ENCODE measurements at places on chromosomes 1 and 21. TPM values are rescaled to one million over a fixed set of nuclear protein-coding genes. Genes with fewer than 3 reads are reported as not detected.

SFN gene
- 0.46 TPM for total RNA-seq

SLC45A1 gene
- 0.61 TPM for total RNA-seq

DIO1 gene
- total RNA-seq = not detected

CCDC190 gene
- total RNA-seq = not detected

S100A7 gene
- not detected for total RNA-seq

ABCG1 gene
- 31.9 TPM for total RNA-seq

MIXL1 gene
- total RNA-seq = 1.7 TPM

UBL4B gene
- total RNA-seq = not detected

ISG20L2 gene
- 52.5 TPM for total RNA-seq

RGS1 gene
- 154 TPM for total RNA-seq

MANEAL gene
- total RNA-seq = 7.8 TPM

MYOC gene
- total RNA-seq = not detected

CFHR1 gene
- not detected for total RNA-seq

LRRC3 gene
- total RNA-seq = 3.8 TPM

CHI3L2 gene
- total RNA-seq = 6.8 TPM

CRP gene
- not detected for total RNA-seq

CDA gene
- not detected for total RNA-seq

SHE gene
- total RNA-seq = not detected

ZNF648 gene
- total RNA-seq = not detected

OR2T2 gene
- 3.9 TPM for total RNA-seq

MTFR1L gene
- 40.9 TPM for total RNA-seq

WNT4 gene
- not detected for total RNA-seq

SYTL1 gene
- 159 TPM for total RNA-seq

SLC37A1 gene
- 60.2 TPM for total RNA-seq

OR2T6 gene
- not detected for total RNA-seq

TRIM58 gene
- total RNA-seq = 0.84 TPM

RCC2 gene
- total RNA-seq = 76.9 TPM

SH2D2A gene
- 2.1 TPM for total RNA-seq

CLCA1 gene
- not detected for total RNA-seq

SPRR5 gene
- not detected for total RNA-seq

CD1C gene
- 7.4 TPM for total RNA-seq

ARHGAP30 gene
- 146 TPM for total RNA-seq

GPR37L1 gene
- total RNA-seq = not detected

RAB13 gene
- 9.7 TPM for total RNA-seq

CTSK gene
- total RNA-seq = 5.3 TPM

SDHB gene
- 58.0 TPM for total RNA-seq

KHDC4 gene
- 122 TPM for total RNA-seq

MEAF6 gene
- total RNA-seq = 82.0 TPM

MIGA1 gene
- total RNA-seq = 18.0 TPM

PPP1R8 gene
- 45.1 TPM for total RNA-seq

SEMA4A gene
- 6.4 TPM for total RNA-seq

LMX1A gene
- not detected for total RNA-seq

All from B cell (primary cell).